Mesothelial cell of epicardium (in vitro differentiated cells): ENCODE measurements at places on chromosomes 2 and 18.

DNA sequence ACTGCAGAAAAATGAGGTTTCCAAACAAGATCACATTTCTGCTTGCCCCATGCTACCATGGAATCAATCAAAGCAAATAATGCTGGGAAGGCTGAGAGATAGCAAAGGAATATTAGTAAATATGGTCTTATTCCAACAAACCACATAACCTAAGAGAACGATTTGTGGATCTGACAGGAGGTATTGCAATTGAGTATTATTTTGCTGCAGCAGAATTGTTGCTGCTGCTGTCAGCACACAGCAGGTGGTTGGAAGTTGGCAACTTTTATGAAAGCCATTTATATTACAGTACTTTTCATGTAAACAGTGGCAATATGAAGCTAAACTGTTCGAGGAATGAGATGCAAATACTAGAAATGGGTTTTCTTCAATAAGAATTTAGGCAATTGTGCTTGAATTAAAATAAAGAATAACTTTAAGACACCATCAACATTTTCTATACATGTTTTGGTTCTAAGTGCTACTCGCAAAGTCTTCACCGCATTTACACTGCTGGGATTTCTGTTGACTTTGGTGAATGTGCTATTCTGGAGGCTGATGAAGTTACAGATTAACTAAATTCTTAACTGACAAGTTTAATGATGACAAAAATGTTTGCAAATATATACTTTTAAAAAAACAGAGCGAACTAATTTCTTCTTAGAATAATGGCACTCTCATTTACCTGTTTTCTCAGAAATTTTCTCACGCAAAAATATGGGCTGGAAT, 1285.7 kb downstream of the CNTNAP5 start:
- no peak overlapping the region for H3K4me3 ChIP-seq
- no peak for DNase-seq
- H3K36me3 ChIP-seq: no peaks in the 10 kb centered on the region
- H3K4me1 ChIP-seq: peaks cover 8% of the 10 kb centered on the region

DNA sequence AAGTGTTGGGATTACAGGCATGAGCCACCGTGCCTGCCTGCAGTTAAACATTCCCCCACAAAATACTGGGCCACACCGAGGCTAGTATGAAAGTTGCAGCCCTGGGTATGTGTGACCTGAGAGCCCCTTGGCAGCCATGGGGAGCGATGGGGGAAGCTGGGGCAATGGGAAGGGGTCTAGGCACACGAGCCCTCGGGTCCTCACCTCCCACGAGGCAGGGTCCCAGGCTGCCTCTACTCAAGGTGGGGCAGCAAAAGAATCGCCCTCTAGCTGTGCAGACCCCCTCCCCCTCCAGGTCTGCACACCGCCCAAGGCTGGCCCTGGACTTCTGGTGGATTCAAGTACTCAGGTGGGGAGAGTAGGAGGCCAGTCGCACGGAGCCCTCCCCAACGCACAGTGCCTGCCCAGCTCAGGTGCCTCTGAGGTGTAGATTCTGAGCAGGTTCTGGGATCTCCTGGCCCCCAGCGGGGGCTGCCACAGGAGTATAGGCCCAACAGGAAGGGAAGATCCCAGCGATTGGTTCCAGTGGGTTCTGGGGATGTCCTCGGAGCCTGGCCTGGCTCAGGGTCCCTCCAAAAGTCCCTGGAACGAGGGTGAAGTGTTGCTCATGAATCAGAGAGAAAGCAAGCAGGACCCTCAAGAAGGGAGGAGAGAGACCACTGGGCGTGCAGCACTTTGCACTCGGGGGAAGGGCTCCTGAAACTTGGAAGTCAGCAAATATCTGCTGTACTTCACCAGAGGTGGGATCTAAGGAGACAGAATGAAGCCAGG, 2.6 kb downstream of the GPR35 start:
- peaks cover 2% of the 10 kb centered on the region for H3K4me1 ChIP-seq
- H3K27me3 ChIP-seq: no peaks in the 10 kb centered on the region

DNA sequence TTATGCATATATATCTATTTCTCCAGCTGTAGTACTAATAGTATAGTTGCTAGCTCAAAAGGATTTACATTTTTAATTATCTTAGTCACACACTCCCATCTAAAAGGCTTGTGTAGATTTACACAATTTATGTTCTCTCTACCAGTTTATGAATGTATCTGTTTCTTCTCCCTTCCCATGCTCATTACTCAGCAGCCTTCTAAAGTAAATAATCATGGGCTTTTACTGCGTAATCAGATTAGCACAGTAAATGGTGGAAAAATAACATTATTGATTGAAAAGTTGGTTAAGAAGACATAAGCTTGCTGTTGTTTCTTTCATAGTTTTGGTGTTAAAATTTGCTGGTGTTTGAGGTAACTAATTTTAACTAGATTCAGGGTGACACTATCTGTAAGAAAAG, 81.8 kb downstream of the PTPN4 start:
- peaks cover 23% of the 10 kb centered on the region for H3K4me1 ChIP-seq
- peak overlapping the region; percentile 68 for H3K27ac ChIP-seq
- peaks cover 28% of the 10 kb centered on the region for H3K36me3 ChIP-seq
- H3K27me3 ChIP-seq: no peaks in the 10 kb centered on the region
- no peak for DNase-seq

DNA sequence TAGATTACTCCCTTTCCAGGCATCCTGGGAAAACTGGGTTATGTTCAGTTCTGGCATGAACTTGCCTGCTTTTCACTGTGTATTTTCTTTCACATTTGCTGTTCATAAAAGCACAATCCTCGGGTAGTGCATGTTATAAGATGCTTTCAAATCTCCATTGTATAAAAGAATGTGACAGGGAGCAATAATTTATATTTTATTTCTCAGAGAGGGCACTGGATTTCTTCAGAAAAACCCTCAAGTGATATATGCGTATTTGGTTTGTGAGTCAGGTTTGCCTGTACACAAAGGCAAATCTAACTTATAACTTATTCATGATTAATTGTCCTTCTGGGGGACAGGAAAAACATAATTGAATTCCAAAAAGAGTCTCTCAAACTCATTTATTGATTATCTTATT, 440.7 kb upstream of the MMADHC start:
- peaks cover 23% of the 10 kb centered on the region for H3K4me1 ChIP-seq
- no peaks in the 10 kb centered on the region for H3K36me3 ChIP-seq
- DNase-seq: no peak
- H3K27me3 ChIP-seq: no peaks in the 10 kb centered on the region
- H3K4me3 ChIP-seq: no peak overlapping the region
- no peak overlapping the region for H3K27ac ChIP-seq

GRCh38 chr2:195756218-195756942, 99.4 kb downstream of the SLC39A10 start:
- H3K27ac ChIP-seq: no peak overlapping the region
- H3K4me3 ChIP-seq: no peak overlapping the region
- no peaks in the 10 kb centered on the region for H3K27me3 ChIP-seq
- H3K36me3 ChIP-seq: peaks cover 4% of the 10 kb centered on the region
- DNase-seq: no peak
- H3K4me1 ChIP-seq: no peaks in the 10 kb centered on the region

- H3K36me3 ChIP-seq: no peaks in the 10 kb centered on the region
- H3K4me3 ChIP-seq: no peak overlapping the region
- no peaks in the 10 kb centered on the region for H3K4me1 ChIP-seq
- no peak for DNase-seq
- H3K27ac ChIP-seq: no peak overlapping the region
These were observed 256.3 kb upstream of the MYT1L start for GRCh38 chr2:2587354-2587753.

DNA sequence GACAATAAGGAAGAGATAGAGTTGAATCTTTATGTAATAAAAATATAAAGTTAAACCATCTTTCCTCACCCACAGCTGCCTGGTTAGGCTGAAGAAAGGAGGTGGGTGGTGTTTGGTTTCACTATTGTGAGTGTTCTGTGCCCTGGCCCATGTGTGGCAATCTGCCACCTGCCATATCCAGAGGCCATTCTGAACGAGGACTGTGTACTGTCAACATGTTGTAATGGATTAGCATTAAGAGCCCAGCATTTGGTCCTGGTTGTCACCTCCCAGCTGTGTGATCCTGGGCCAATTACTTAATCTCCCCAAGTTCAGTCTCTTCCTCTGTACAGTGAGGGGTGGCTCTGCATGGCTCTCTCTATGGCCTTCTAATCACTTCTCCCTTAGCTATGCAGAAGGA, 118.2 kb upstream of the SEC11C start:
- DNase-seq: no peak
- H3K27ac ChIP-seq: no peak overlapping the region
- peaks cover 14% of the 10 kb centered on the region for H3K4me1 ChIP-seq
- H3K27me3 ChIP-seq: no peaks in the 10 kb centered on the region
- no peak overlapping the region for H3K4me3 ChIP-seq

DNA sequence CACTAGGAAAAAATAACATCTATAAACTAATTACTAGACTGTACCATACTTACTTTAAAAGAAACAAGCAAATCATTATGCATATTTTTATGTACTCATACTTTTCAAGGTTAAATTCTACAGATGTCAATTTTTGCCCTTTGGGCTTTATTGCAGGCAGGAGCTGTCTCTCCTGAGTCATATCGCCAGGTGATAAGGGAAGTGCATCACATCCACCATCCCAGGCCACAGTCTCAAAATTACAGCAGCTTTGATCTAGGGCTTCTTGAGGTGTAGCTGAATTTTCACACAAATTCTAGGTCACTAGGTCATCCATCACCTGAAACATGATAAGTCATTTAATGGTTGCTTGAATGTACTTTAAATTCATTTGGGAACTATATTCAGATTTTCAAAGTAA, 38.4 kb upstream of the FRZB start:
- peaks cover 26% of the 10 kb centered on the region for H3K36me3 ChIP-seq
- no peaks in the 10 kb centered on the region for H3K27me3 ChIP-seq
- no peaks in the 10 kb centered on the region for H3K4me1 ChIP-seq
- DNase-seq: no peak
- H3K27ac ChIP-seq: no peak overlapping the region

DNA sequence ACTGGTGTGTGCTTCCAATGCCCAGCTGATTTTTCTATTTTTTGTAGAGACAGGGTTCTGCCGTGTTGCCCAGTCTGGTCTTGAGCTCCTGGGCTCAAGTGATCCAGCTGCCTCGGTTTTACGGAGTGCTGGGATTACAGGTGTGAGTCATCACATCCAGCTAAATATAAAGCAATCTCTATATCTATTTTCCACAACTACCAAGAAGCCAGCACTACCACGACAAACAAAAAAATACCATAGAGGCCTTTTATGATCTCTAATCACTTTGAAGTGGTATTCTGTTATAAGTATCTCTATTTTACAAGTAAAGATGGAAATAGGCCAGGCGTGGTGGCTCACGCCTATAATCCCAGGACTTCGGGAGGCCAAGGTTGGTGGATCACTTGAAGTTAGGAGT, 34.7 kb downstream of the C2orf74 start:
- H3K27ac ChIP-seq: no peak overlapping the region
- H3K4me3 ChIP-seq: no peak overlapping the region
- H3K27me3 ChIP-seq: no peaks in the 10 kb centered on the region

DNA sequence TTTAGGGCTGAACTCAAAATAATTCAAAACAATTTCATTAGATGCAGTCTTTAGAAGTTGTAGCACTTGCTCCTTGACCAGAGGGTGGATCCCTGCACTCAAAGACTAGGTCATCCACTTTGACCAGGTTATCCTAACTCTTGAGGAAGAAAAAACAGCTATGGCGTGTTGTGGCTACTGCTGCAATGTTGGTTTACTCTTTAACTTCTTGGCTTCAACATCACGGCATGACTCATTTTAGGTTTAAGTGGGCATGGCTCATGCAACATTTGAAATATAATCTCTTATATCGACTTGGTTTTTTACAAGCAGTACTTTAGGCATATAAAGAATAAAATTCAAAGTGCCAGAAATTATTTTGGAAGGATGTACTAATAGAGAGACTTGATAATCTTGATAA, 35.4 kb downstream of the ANKRD29 start:
- DNase-seq: no peak
- peaks cover 2% of the 10 kb centered on the region for H3K27me3 ChIP-seq
- peaks cover 10% of the 10 kb centered on the region for H3K4me1 ChIP-seq

GRCh38 chr2:65432227-65433190, at the start of gene SPRED2:
Gene SPRED2 (minus strand): TSS chr2:65432599. CDS start chr2:65431987, 612 bp downstream.
- peak; percentile 82 for DNase-seq
- no peaks in the 10 kb centered on the region for H3K36me3 ChIP-seq
- peak within 1 kb of the TSS; percentile 95 for H3K27ac ChIP-seq
- H3K4me3 ChIP-seq: peak within 1 kb of the TSS; percentile 94
- H3K4me1 ChIP-seq: peaks cover 24% of the 10 kb centered on the region

GRCh38 chr2:136113209-136113971, 4.6 kb downstream of the CXCR4 start:
- no peaks in the 10 kb centered on the region for H3K36me3 ChIP-seq
- no peak overlapping the region for H3K27ac ChIP-seq
- peaks cover 97% of the 10 kb centered on the region for H3K27me3 ChIP-seq
- no peak overlapping the region for H3K4me3 ChIP-seq
- no peak for DNase-seq
- peaks cover 16% of the 10 kb centered on the region for H3K4me1 ChIP-seq

DNA sequence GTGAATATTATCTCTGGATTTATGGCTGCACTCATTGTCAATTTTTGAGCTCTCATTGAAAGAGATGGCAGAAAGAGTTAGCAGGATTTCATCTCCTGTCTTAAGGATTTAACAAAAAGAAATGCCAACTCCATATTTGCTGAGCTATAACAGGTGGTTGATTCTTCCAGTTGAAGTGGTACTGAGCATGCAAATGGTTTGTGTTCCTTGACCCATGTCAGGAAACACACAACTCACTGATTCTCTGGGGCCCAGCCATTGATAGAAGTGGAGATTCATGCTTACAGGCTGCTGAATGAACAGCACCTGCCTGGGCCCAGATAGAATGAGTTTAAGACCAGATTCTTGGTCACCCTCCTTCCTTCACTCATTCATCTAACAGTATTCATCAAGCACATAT, 128.8 kb downstream of the CERS6 start:
- DNase-seq: no peak
- H3K27me3 ChIP-seq: no peaks in the 10 kb centered on the region
- H3K4me3 ChIP-seq: no peak overlapping the region
- H3K36me3 ChIP-seq: peaks cover 17% of the 10 kb centered on the region

DNA sequence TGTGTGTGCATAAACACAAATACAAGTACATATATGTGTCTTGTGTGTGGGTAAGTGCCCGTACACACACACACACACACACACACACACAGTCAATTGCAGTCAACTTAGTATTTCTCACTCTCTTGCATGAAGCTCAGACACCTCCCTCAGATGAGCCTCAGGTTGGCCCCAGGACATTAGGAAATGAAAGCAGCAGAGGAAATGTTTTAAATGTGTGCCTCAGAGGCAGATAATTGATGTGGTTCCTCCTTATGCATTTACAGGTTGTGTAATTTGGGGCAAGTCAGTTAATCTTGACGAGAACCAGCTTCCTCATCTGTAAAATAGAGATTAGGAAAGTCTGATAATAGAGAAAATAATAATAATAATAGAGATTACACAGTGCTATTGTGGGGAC, 814.0 kb upstream of the ID2 start:
- peaks cover 4% of the 10 kb centered on the region for H3K27me3 ChIP-seq
- no peak overlapping the region for H3K27ac ChIP-seq
- no peaks in the 10 kb centered on the region for H3K36me3 ChIP-seq
- DNase-seq: no peak
- no peaks in the 10 kb centered on the region for H3K4me1 ChIP-seq
- no peak overlapping the region for H3K4me3 ChIP-seq

GRCh38 chr2:228916416-228917090, 354.5 kb downstream of the PID1 start:
- no peak overlapping the region for H3K27ac ChIP-seq
- H3K36me3 ChIP-seq: no peaks in the 10 kb centered on the region
- no peaks in the 10 kb centered on the region for H3K27me3 ChIP-seq
- no peaks in the 10 kb centered on the region for H3K4me1 ChIP-seq
- no peak overlapping the region for H3K4me3 ChIP-seq
- DNase-seq: no peak
